ENCODE measurements at places on chromosomes 7 and 10.

- DNase-seq: no peak
Observed at GRCh38 chr7:36970551-36971514, 246.5 kb upstream of the AOAH start.

- DNase-seq: no peak
Observed at GRCh38 chr10:69443354-69443753, 7.9 kb upstream of the TSPAN15 start.

GRCh38 chr7:22865602-22865960, 42.9 kb upstream of the TOMM7 start:
- no peak for DNase-seq

DNA sequence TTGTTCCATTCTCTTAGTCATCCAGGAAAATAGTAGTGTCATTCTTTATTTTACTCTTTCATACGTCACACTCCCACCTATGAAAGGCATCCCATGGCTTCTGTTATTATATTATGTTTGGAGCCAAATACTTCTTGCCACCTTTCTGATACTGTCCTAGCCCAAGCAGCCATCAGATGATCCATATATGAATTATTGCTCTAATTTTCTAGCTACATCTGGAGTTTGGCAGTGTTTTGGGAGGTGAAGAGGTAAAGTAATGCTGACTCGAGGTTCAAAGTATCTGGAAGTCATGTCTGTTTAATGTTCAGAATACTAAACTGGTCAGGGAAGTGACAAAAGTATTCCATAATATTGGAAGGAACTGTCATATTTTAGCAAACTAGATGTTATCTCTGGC, 362.5 kb downstream of the GPR37 start:
- DNase-seq: no peak

DNA sequence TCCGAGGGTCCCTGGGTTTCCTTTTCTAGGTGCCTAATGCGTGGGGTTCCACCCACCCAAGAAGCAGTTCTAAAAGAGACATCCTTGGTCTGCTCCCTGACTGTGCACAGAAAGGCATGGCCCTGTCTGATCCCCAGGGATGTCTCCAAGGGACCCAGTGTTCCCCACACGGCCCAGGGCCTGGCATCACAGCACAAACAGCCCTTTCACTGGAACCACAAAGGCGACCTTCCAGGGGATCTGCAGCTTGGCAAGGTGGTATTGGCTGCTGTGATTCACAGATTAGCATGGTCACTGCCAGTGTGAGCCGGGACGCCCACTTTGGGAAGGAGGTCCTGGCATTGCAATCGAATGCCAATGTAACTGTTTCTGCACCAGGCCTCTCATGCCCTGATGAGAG, 6.4 kb downstream of the KCNMA1 start:
- no peak for DNase-seq

GRCh38 chr10:12949248-12949647, 52.3 kb downstream of the CCDC3 start:
- no peak for DNase-seq

GRCh38 chr10:131959841-131960240, 21.9 kb downstream of the BNIP3 start:
- no peak for DNase-seq

DNA sequence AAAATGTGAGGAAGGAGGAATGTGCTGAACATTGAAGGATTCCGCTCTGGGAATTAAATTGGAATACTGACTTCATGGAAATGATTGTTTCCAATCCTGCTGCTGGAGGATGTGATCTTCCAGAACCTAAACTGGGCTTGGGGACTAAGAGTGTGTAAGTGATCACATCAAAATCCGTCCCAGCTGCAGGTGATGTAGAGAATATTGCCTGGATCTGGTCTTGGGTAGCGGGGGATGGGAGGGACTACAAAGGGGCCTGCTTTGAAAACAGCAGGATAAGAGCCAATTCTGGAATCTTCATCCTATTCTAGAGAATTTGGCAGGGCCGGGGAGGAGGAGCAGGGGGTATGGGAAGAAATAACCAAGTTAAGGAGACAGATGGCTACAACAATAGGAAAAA, 552.2 kb upstream of the FZD8 start:
- no peak for DNase-seq

- no peak for DNase-seq
Observed at GRCh38 chr10:107103174-107104025, 61.1 kb downstream of the SORCS1 start.

- DNase-seq: no peak
Observed at GRCh38 chr7:107344799-107345198, 125.1 kb upstream of the GPR22 start.

DNA sequence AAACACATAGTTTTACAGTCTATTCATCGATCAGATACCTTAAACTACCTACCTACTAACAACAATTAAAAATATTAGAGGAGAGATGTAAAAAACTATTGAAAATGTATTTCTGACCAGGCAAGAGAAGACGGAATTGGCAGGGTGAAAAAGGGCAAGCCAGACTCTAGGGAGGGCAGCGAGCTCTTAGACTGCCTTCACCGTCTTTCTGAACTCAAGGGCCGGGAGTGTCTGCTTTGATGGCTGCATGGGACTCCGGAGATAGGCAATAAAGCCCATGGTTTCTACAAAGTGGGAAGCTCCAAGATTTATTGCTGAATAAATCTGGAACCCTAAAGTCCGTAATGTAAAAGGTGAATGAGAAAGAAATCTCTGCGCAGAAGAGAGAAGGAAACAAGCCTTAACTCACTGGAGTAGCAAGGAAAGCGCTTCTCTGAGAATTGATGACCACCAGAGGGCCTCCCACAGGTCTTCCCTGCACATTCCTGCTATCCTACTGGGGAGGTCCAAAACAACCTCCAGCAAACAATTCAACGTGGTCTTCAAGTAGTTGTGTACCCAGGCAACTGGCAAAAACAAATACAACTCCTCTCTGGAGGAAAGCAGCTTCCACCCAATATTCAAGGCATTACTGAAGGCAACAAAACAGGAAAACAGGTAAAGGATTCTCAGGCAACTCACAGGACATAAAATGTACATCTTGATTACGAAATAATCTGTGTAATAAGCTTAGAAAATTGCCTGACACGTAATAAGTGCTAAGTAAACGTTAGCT, 181.3 kb downstream of the SDK1 start:
- no peak for DNase-seq

GRCh38 chr10:111261081-111261615, 184.3 kb downstream of the ADRA2A start:
- DNase-seq: no peak

GRCh38 chr10:62732841-62733653, 71.5 kb upstream of the ADO start:
- DNase-seq: no peak

DNA sequence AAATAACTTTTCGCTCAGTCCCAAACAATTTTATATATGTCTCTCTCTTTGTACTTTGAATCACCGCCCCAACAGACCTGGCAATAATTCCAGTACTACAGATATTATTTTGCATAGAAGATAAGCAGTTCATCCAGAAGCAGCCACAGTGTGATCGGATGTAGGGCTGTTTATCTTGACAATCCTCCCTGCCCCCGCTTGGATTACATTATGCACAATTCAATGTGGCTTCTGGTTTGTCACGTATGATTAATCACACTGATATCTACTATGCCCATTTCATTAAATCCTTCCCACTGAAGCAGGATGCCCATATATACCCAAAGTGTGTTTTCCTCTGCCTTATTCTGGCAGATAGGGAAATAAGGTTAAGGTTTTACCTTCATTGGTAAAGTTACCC, 115.2 kb downstream of the PDE1C start:
- no peak for DNase-seq

DNA sequence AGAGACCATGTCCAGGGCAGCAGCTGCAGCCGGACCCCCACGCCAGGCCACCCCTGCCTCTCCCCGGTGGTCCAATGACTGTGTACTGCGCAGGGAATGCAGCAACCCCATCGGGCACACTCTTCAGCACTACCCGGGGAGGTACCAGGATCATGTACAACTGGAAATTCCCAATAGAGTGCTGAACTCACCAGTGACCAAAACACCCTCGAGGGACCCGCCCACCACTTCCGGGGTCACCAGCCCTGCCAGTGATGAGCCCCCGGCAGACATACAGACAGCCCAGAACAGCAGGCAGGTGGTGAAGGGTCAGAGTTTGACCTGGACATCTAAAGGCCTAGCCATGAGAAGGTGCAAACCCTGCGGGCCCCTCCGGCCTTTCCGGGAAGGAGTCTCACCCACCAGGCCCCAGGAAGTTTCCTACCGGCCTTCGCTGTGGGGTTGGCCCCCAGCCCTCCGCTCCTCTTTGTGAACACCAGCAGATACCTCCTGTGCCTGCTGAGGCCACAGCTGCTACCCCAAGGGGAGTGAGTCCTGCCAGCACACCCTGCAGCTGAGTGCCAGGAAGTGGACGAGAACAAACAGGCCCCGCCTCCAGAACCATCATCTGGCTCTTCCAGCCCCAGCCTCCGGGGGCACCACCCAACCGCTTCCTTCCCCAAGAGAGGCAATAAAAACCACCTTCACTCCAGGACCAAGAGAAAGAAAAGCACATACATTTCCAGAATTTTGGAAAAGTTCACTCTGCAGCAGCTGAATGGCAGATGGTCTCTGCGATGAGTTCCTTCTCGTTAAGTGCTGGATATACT, 5.0 kb upstream of the ANKRD61 start:
- no peak for DNase-seq

DNA sequence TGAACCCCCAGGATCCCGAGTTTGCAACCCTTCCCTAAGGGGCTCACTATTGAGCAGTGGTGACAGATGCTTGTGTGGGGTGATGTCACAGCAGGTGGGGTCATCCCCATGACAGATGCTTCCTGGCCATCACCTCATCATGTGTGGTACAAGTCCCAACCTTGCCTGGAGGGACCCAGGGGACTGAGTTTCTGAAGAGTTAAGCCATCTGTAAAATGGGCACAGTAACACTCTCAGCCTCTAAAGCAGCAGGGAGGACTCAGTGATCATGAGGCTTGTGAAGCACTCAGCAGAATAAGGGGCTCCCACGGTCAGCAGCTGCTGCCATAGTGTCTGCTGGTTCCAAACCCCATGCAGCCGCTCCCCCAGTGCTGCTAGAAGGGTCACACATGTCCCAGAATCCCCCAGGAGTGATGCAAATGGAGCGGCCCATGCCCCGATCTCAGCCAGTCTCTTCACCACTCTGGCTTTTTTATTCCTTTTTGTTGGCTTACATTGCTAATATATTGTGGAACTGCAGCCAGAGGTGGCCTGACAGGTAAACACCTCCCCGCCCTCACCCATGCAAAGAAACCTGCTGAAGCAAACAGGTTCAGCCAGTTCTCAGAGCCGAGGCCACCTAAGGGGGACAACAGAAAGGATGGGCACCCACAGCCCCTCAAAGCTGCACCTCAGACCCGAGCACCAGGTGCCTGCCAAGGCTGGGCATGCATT, 102.1 kb upstream of the PDGFA start:
- no peak for DNase-seq

DNA sequence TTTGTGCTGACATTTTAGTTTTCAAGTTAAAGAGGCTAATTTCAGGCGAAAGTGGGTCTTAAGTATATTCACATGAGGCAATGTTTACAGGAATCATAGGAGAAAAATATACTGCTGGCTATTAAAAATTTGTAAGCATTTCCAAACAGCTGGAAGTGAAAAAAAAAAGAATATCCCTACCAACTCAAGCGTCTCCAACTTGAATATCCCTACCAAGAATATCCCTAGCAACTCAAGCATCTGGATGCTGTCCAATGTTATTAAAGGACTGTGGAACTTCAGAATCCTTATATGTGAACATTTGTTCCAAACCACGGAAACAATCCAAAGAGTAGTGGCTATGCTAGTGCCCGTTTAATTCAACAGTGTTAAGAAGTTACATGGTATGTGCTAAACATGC, 1303.0 kb downstream of the GATA3 start:
- DNase-seq: no peak

DNA sequence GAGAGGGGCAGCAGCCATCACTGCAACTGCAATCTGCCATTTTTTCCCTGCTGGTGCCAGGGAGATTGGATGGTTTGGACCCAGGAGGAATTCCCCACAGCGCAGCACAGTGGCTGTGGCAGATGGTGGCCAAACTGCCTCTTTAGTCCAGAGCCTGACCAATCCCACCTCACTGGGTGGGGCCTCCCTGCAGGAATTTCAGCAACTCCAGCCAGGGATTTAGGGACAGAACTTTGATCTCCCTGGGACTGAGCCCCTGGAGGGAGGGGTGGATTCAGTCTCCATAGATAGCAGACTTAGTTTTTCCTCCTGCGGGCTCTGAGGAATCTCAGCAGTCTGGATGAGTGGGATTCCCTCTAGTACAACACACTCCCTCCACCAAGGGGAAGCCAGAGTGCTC, 179.7 kb upstream of the WDR11 start:
- DNase-seq: no peak

DNA sequence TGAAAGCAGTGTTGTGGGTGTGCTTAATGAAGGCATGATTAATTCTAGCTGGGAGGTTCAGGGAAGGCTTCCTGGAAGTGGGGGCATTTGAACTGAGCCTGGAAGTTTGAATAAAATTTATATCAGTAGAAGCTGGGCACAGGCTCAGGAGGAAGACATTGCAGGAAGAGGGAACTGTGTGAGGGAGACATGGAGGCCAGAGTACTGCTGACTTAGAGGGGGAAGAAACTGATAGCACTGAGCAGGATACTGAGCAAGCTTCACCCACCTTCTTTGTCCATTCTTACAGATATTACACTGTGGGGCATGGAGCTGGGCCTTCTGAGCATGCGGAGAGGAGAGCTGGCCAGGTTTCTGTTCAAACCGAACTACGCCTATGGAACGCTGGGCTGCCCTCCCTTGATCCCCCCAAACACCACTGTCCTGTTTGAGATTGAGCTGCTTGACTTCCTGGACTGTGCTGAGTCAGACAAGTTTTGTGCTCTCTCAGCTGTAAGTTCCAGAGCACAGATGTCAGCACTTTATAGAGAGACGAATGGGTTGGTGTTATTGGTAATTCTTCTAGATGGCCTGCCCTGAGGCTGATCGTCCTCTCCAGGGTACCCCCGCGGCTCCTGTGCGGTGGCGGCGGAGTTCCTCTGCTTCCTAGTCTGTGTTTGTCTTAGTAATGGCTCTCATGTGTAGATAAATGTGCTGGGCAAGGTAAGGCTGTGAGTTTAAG, 2.1 kb downstream of the FKBP6 start:
- no peak for DNase-seq

GRCh38 chr10:103691723-103692435, 163.5 kb downstream of the SH3PXD2A start:
- DNase-seq: no peak

- no peak for DNase-seq
Observed at GRCh38 chr10:30028738-30029030, 30.7 kb downstream of the JCAD start.

GRCh38 chr10:70137927-70138883, 5.6 kb upstream of the AIFM2 start:
- DNase-seq: no peak

GRCh38 chr7:106015381-106016218, 52.5 kb downstream of the CDHR3 start:
- DNase-seq: no peak

DNA sequence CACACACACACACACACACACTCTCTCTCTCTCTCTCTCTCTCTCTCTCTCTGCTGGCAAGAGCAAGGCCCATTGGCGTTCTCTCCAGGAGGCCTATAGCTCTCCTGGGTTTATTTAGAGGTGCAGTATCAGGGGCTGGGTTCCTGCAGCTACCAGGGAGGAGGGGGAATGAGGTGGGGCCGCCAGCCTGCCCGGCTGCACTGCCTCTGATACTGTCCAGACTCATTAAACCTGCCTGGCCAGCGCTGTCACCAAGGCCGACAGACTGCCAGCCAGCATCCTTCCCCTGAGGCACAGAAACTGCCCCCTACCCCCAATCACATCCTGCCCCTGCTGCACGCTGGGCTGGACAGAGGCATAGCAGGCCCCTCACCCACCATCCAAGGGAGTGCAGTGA, 4.3 kb downstream of the PRRT4 start:
- DNase-seq: no peak
